ENCODE measurements at places on chromosomes 6 and 20.

GRCh38 chr6:10535193-10535592 is 14.0 kb downstream of the GCNT2 start:
- DNase-seq: no peak

DNA sequence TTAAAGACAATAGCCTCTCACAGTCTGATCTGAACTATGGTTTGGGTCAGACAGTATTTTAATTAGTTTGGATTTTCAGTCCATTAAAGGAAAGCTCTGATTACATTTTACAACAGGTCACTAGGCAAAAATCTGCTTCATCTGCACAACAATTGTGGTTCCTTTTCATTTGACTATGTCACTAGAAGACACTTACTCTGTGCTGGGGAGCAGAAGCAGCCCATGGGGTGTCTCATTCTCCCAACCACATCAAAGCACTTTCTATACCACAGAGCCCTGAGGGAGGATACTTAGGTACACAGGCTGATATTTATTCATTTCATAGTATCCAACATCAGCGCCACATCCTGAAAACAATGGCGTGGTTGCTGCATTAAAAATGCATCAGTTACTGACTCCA is 36.6 kb upstream of the HDAC2 start:
- DNase-seq: no peak

DNA sequence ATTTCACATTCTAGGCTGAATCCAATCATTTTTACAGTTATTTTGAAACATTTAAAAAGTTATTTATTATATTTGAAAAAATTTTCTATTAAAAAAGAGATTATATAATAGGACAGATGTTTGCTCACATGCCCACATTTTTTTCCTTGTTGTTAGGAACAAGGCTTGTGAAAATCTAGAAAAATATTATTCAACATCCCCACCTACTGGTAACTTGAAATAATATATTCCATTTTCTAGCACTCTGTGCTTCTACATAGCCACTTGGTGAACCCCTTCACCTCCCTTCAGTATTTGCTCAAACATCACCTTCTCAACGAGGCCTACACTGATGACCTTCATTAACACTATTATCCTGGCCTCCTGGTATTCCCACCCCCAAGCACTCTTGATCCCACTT is 18.3 kb upstream of the GPRC6A start:
- no peak for DNase-seq

DNA sequence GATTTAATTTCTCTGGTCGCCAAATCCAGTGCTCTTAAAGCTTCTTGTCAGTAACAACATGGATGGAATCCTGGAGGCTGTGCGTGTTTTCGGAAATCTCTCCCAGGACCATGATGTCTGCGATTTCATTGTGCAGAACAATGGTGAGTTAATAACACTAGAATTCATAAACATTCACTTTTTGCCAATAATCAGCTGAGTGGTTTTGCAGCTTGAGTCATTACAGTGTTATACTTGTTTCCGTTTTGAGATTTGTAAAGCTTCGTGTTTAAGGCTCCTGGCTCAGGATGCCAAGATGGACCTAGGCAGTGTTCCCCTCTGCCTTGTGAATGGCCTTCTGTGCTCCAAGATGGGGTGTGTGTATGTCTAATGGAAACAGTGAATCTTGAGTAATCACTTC is 113.8 kb downstream of the ARMC2 start:
- DNase-seq: no peak

- DNase-seq: no peak
Observed at GRCh38 chr20:35305682-35306556, 13.7 kb upstream of the FAM83C start.

- DNase-seq: no peak
Observed at GRCh38 chr6:16894301-16894700, 133.0 kb upstream of the ATXN1 start.

DNA sequence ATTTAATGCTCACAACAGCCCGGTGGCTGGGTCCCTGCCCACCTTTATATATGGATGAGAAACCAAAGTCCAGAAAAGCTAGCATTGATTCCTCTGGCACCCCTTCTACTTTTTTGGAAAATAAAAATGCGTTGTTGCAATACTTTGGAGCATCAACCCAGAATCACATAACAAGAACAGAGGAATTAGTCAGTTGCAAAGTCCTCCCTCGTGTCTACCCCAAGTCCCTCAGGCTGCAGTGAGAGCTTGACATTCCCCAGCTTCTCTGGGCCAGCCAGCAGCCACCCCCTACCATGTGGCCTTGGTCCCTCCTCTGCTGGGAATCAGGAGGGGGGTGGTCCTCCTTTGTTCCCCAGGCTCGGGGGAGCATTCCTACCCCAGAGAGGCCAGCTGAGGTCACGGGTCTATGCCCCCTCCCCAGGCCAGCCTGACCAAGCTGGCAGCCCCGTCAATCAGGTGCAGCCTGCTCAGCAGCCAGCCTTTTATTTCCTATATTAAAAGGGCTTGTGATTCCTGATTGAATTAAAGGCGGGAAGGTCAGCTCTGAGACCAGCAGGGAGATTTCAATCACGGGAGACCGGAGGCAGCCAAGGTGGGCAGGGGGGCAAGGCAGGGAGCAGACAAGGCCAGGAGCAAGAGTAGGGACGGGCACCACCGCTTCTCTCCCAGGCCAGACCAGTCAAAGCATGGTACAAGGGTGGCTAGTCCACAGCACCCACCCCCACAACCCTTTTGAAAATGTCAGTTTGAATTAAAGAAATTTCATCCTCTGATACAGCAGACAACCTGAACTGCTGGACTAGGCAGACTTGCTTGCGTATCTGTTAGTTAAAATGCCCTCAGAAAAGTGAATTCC is 158.9 kb downstream of the MRPL14 start:
- DNase-seq: no peak

- DNase-seq: no peak
Observed at GRCh38 chr6:2714111-2714895, 36.4 kb downstream of the MYLK4 start.

DNA sequence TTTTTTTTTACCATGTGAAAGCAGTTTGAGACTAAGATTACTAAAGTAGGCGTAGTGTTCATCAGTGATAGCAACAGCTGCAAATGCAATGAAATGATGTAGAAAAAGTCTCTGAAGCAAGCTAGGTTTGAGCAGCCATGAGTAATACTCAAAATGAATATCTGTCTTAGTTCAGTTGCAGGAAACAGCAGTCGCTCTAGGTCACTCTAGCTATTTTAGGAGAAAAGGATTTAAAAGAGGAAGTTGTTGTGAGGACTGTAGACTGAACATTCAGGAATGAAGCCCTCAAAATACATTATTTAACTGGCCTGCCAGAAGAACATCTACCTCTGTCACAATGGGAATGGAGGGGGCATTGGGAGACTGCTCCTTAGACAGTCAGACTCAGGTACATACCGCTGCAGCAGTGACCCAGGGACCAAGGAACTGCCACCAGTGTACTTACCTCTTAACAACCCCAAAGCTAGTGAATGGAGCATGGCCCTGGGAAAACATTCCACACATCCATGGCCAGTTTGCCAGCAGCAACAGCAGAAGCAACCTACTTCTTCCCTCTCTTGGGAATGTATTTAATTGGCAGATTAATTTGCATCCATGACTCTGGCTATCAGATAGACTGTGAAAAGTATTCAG is 243.0 kb upstream of the KHDRBS2 start:
- no peak for DNase-seq

DNA sequence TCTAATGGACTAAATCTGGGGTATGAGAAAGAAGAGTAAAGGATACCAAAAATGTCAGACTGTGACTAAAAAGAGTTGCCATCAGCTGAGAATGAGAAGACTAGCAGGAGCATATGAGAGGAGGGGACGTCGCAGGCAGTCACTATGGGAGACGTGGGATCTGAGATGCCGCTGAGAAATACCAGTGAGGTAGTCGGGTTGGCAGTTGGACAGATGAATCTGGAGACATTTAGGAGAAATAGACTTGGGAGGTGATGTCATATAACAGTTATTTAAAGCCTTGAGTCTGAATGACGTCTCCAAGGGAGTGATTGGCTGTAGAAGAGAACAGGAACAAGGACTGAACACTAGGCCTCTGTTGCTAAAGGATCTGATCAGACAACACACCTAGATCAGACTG is 51.5 kb upstream of the TRIM26 start:
- DNase-seq: no peak

DNA sequence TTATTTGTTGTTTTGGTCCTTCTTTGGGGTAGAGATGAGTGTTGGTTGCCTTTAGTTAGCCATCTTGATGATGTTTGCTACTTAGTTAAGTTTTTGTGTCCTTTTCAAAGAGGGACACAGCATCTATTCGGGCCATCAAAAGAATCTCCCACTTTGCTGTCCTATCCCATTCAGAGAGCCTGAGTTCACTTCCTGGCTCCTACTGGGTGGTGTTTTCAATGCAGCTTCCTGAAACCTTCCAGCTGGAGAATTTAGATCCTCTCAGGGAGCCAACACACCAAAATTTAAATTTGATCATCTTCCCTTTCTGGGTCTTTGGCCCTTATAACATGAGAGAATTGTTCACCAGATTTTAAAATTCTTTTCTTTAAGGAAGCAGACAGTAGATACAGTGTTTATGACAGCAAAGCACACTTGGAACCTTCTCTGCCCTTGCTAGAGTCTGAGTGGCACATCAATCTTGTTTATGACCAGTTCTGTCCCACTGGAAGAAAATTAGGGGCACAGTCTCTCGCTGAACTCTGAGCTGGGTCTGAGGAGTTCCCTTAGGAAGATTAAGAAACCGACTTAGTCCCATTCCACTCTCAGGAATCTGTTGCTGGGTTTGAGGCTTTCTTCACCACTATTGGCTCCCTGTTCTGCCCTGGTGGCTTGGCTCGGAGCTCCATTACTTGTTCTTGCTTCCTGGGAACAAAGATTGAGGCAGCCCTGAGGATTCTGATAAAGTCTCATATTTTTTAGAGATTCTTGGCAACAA is 115.5 kb downstream of the CCDC170 start:
- DNase-seq: no peak

- DNase-seq: no peak
Observed at GRCh38 chr6:47700053-47700452, 1.7 kb downstream of the ADGRF4 start.

DNA sequence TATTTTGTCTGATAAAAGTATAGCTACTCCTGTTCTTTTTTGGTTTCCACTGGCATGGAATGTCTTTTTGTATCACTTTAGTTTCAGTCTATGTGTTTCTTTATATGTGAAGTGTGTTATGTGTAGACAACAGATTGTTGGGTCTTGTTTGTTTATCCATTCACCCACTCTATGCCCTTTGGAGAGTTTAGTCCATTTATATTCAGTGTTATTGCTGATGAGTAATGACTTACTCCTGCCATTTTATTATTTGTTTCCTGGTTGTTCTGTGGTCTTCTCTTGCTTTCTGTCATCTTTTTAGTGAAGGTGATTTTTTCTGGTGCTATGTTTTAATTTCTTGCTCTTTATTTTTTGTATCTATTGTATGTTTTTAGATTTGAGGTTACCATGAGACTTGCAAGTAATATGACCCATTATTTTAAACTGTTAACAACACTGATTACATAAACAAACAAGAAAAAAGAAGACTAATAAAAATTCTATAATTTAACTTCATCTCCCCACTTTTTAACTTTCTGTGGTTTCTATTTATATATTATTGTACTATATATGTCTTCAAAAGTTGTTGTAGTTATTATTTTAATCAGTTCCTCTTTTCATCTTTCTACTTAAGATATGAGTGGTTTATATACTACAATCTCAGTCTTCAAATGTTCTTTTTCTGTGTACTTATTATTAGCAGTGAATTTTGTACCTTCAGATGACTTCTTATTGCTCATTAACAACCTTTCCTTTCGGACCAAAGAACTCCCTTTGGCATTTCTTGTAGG is 323.4 kb downstream of the BTBD9 start:
- DNase-seq: no peak

- DNase-seq: no peak
Observed at GRCh38 chr6:84280639-84281038, 53.2 kb upstream of the CEP162 start.

DNA sequence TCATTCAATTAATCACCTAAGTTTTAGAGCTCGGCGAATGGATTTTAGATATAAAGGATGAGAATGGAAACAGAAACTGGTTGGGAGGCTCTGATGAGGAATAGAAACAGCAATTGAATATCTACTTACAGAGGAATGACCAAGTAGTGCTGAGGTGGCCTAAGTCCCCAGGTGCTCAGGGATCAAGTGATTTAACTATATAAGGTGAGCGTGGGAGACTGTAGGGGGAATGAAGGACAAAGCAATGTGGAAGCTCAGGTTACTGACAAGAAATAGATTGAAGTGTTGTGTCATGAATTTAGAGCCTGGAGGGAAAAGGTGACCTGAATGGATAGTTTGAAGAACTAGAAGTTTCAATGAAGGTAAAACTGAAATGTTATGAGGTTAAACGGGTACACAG is 495.4 kb upstream of the SOX4 start:
- DNase-seq: no peak

GRCh38 chr20:60477958-60478357 is 519.7 kb downstream of the CDH26 start:
- DNase-seq: no peak

GRCh38 chr6:56032715-56033260 is 157.4 kb upstream of the BMP5 start:
- DNase-seq: no peak

GRCh38 chr20:51594236-51595057 is 51.9 kb upstream of the NFATC2 start:
- DNase-seq: no peak
